Stimulated activated naive B cell treated with anti-CD40 and anti-IgM and Interleukin-4, amounts not matched to agents 10 μg/mL and 1 μg/mL and 100 μg/mL, for 72 hours (primary cell): ENCODE measurements at places on chromosomes 6 and 20.

DNA sequence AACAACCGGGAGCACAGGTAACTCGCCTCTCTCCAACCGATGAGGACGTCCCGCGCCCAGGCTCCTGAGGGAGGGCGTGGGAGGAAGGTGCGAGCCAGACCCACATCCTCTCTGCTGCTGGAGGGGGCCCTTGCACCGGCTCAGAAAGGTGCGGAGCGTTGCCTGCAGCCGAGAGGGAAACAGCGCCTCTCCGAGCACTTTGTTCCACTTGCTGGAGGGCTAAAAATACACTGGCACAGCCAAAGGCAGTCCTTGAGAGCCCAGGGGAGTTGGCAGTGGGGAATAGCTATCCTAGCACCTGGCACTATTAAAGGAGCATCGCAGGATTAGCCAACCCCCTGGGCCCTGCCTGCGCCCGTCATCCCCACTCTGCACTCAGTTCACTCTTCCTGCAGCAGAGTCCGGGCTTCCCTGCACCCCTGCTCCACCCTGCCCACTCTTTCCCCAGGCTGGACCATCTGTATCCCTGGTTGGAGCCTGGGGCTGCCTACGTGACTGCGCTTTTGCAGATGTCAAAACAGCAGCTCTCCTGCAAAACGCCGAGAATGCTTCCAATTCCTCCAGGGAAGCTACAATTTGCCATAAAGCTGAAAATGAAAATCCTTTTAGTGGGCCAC, 108.9 kb downstream of the SNX5 start:
- no peak for DNase-seq

- no peak for DNase-seq
Observed at GRCh38 chr20:6764619-6765018, 2.9 kb upstream of the BMP2 start.

DNA sequence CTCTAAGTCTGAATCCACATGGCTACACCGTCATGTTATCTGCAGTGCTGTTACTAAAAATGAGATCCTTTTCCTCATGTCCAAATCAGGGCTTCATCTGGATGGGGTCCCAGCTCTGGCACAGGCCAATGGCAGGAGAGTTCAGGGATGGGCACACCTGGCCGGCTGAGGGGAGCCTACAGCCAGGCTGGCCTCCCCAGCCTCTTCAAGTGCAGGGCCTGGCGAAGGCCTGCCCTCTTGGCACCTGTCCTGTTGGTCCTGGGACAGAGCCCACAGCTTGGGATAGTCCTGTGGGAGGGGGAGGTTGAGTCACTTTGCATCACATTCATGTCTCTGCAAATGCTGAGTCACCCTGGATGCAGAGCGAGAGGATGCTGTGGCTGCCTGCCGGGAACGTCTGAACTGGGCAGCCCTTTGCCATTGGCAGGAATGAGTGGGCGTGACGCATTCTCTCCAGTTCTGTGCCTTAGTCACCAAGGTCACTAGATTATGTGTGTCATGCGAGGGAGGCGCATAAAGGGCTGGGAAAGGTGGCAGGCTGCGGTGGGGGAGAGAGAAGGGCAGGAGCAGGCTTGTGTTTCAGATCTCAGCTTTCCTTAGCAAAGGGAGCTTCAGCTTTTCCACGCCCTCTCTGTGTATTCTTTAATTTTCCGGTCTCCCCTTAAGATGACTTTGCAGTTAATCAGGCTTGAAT, 223.2 kb upstream of the ECI2 start:
- DNase-seq = no peak

- no peak for DNase-seq
Observed at GRCh38 chr20:51312480-51312783, 230.1 kb downstream of the NFATC2 start.

DNA sequence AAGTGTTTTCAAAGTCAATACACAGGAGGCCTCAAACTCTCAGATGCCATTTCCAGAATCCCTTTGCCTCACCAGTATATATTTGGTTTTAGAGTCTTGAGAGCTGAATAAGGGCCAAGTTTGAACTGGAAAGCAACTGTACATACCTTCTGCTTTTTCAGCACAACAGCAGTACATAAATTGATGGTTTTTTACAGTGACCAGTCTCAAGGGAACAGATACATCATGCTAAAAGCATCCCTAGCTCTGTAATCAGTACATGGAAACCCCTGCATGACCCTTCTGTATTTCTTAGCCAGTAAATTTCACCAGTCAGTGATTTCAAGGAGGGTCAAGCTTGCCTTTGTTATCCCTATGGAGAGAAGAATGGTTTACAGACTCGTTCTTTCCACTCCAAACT, 40.6 kb upstream of the ECHDC1 start:
- no peak for DNase-seq

DNA sequence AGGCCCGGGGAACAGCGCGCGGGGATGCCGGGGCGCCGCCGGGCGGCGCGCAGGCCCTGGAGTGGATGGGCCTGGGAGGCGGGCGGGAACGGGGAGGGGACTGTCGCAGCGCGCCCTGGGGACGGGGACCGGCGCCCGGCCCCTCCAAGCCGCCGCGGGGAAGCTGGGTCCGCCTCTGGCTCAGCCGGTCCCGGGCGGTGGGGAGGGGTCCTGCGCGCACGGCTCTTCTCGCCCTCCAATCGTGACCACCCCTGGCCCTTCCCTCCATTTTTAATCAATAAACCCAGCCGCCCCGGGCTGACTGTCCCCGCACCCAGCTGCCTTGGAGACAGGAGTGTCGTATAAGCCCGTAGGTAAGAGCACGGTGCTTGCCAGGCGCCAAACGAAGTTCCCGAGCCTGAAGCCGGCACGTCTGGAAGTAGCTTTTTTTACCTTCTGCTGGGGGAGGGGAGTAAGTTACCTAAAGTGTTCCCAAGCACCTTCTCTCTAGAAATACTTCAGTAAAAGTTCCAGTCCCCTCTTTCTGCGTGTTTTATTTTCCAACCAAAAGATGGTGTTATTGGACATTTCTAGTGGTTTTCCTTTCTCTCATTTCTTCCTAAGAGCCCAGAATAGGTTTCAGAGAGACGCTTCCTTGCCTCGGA, 780 bp upstream of the TAF4 start:
- peak; percentile 27 for DNase-seq

DNA sequence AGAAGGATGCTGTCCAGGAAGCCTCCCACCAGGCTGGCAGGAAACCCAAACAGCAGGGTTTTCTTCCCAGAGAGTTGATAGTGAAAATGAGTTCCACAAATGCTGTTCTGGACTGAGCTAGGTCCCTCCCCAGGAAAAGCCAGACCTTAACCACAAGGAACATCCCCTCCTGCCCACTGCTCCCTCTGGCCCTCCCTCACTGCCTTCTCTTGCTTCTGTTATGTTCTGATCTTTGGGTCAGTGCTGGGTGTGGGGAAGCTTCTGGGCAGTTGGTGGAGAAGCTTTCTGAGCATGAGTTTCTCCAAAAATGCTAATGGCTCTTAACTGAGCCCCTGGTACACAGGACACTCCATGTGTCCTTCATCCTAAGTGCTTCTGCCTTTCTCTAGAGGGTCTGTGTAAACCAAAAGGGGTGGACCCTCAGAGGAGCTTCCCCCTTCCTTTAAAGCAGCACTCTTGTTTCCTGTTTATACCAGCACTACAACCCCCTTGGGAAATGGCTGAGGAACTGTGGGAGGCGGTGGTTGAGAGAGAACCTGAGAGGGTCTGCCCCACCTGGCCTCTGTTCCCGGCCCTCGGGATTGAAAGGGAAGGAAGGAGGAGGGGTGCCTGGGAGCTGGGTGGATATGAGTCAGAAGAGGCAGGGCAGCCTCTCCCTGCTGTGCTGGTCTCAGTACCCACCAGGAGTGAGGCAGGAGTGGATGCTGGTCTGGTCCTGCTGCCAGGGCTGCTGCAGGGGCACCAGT, 42.0 kb downstream of the CDS2 start:
- DNase-seq = peak; percentile 32

GRCh38 chr6:101961357-101961756, 567.8 kb downstream of the GRIK2 start:
- no peak for DNase-seq

- DNase-seq = no peak
Observed at GRCh38 chr6:76330031-76330430, 257.6 kb upstream of the IMPG1 start.

- DNase-seq = no peak
Observed at GRCh38 chr20:32984196-32984595, 20.0 kb downstream of the SUN5 start.

GRCh38 chr6:19465760-19466159, 371.4 kb upstream of the ID4 start:
- DNase-seq = no peak

DNA sequence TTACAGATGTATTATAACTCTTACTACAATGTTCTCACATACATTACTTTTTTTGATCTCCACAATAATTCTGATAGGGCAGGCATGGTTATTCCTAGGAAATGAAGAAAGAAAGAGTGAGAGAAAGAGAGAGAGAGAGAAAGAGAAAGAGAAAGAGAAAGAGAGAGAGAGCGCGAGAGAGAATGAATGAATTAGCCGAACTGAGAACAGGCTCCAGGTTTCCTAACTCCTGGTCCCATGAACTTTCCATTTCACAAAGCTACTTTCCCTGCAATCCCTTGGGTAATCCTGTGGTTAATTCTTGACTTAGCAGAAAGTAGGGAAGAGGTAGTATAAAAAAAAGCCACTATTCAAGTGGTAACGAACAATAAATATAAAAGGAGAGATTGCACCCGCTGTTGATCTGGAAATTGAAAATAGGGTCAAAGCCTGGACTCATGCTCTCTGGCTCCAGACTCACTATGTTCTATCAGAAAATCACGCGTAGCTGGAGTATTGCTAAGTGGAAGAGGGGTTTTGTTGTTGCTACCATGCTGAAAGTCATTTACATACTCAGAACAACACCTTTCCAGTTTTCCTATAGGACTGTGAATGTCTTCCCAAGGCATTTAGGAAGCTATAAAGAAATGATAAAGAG, 131.2 kb downstream of the CCDC170 start:
- no peak for DNase-seq

GRCh38 chr6:110063594-110064263, 85.6 kb downstream of the GPR6 start:
- DNase-seq = no peak

DNA sequence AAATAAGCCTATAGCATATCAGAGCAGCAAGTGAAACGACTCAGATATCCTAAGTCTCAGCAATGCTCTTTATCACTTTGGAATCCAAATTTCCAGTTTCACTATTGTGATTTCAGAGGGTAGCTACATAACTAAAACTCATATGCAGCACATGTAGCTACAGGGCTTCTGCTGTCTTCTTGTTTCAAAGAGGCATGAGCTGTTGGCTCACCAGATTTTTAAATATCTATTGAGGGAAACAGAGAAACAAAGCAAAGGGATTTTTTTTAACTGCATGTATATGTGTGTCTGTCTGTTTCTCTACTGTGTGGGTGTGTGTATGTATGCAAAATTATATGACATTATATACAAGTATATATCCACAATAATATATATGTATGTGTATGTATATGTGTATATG, 258.4 kb downstream of the HDGFL1 start:
- no peak for DNase-seq

DNA sequence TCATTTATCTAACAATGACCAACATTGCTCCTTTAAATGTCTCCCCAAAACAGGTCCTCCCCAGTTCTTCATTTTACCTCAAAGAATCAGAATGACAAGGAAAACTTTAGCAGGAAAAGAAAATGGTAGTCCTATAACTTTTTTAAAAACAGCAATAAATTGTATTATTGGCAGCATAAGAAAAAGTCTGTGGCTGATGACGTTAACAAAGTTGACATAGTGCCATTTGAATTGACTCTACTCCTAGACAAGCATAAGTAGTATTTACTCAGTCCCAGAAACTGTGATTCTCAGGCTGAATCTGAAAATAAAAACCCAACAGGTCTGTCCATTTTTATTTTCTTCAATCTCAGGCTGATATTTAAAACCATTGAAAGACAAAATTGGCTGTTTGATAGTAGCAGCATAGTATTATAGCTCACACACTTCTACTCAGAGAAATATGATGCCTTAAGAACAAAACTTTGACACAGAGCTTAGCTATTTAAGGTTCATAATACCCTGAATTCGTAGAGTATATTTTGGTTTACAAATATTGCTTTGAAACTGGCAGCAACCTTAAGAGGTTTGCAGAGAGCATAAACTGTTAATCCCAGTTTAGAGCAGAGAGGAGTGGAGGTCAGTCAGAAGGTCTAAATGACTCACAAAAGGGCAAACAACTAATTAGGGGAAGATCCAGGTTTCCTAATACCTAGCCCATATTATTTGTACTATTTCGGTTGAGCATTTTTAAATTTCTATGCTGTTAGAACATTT, 35.0 kb upstream of the TENT5A start:
- DNase-seq = no peak

DNA sequence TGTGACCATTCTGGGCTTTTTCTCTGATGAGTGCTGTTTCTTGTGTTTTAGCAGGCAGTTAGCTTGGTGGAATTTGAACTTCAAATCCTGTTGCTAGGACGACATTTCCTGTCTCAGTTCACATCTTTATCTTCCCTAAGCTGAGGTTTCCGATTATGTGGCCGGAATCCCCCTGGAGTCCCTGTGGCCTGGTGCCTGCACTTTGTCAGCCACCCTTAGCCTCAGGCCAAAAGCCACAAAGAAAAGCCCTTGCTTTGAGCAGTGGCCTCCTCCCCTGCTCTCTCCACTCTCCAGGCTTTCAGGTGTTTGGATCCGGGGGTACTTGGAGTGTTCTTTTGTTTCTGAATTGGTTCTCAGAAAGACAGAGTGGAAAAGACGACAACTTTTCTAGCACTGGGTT, 59.9 kb upstream of the PMEPA1 start:
- no peak for DNase-seq

GRCh38 chr20:64210656-64211369, 44.7 kb upstream of the PCMTD2 start:
- no peak for DNase-seq

DNA sequence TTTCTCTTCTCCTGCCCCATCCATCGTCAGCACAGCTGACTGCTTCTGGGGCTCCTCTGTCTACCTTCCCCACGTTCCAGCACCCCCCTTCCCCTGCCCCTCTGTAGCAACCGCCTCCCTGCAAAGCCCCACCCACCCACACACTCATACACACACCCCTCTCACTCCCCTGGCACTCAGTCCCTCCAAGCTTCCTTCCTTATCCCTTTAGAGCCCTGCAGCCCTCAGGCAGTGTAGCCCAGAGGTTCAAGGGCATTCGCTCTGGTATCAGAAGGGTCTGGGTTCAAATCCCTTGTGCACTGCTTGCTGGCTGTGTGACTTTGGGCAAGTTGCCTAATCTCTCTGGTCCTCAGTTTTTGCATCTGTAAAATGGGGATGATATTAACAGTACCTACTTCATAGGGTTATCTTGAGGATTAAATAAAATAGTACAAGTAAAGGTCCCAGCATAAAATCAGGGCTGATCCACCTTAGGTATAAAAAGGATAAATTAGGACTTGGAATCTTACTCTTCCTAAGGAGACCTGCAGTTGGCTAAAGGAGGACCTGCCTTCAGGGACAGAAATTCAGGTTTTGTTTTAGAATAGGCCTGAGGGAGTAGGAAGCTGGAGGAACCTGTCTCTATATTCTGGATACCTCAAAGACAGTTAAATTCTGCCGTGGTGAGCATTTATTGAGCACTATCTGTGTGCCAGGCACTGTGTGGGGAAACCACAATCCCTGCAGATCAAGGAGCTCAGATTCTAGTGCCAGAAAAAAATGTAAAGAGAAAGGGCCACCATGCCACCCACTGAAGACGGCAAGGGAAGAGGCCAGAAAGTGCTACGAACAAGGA, 94.1 kb downstream of the SNX5 start:
- DNase-seq = no peak

GRCh38 chr20:23691675-23692074, 2.8 kb upstream of the CST4 start:
- no peak for DNase-seq
